ENCODE measurements at places on chromosomes 16 and 17.

GRCh38 chr17:9044772-9045463 is 23.6 kb downstream of the NTN1 start:
- DNase-seq = peak; percentile 71

DNA sequence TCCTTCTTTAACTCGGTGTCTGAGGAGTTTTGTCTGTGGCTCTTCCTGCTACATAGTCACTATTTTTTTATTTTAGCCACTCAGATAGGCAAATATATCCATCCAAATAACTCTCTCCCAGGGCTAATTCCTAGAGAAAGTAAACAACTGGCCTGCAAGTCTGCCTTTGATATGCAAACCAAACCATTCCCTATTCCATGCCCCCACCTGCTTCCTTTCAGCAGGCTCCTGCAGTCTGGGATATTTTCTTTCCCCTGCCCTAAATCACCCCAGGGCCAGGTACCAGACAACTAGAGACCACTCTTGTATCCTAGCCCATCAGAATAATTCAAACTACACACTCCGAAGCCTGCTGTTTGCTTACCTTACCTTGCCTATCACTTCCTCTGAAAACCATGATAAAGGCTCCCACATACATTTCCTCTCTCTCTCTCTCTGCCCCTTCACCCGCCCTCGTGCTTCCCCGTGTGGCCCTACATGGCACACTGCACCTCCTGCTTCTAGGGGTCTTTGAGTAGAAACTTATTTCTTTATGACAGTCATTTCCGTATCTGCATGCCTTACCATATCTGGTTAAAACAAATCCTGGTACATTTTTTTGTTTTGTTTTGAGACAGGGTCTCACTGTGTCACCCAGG is 8.3 kb downstream of the CD300H start:
- no peak for DNase-seq

DNA sequence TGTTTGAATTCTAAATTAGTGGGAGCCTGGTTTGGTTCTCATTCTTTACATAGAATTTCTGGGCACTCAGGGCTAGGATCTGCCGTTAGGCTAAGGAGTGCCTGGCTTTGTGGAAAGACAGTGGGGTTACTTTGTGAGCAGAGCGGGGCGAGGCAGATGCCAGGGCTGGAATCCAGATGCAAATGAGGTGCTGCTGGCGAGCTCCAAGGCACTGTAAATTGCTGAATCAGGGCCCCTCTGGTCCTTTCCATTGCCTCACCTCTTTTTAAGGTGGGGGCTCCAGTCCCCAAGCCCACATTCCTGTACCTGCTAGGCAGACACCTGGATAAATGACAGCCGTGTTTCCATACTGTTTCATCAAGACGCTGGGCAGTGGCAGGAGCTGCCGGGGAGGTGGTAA is 33.8 kb downstream of the PIPOX start:
- DNase-seq = no peak

GRCh38 chr17:50027881-50028735 is 27.8 kb upstream of the ITGA3 start:
- peak; percentile 38 for DNase-seq

GRCh38 chr16:89164436-89164835 is 7.1 kb upstream of the CDH15 start:
- DNase-seq = no peak

GRCh38 chr16:54066451-54067105 is 220.0 kb downstream of the IRX3 start:
- no peak for DNase-seq

- no peak for DNase-seq
Observed at GRCh38 chr16:63539276-63539675, 1503.0 kb upstream of the CDH8 start.

DNA sequence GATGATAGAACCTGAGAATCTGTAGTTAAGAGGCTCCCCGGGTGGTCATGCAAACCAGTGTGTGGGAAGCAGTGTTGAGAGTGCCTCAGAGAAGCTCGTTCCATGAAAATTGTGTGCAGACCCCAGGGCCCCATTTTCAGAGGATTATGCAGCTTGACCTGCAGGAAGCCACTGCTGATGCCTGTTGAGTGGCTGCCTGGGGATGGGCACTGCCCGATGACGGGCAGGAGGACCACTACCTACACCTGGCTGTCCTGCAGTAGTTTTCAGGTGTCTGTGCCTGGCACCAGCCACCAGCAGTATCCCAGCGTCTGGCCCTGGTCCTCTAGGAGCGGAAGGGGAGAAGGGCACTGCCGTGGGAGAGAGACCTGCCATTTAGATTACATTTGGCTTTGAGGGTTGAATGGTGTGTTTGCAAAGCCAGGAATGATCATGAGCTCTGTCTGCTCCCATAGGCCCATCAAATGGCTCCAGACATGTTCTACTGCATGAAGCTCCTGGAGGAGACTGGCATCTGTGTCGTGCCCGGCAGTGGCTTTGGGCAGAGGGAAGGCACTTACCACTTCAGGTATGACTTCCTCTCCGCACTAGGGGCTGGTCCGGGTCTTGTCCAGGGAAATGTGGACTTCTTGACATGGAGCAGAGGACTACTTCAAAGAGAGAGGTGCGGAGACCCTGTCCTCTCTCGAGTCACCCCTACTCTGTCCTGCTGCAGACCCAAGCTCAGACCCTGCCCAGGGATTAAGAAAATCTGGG is 42.5 kb downstream of the GPT2 start:
- DNase-seq = no peak

DNA sequence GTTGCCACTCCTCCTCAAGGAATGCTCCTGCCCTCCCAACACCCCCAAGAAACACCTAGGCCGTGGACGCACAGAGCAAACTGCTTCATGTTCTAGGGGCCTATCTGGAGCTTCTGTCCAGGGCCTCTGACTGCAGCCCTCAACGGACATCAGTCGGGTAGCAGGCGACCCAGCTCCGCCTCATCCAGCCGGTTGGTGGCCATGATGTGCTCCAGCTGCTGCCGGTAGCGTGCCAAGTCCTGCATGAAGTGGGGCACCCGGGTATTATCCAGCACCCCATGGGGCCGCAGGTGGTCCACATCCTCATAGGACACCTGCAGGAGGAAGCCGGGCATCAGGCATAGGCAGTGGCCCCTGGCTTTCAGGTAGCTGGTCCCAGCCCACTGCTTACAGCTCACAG is 6.3 kb downstream of the NOL3 start:
- no peak for DNase-seq

- DNase-seq = no peak
Observed at GRCh38 chr17:36600465-36600864, 918 bp upstream of the MRM1 start.

- no peak for DNase-seq
Observed at GRCh38 chr17:38538906-38539305, 66.8 kb downstream of the SRCIN1 start.

DNA sequence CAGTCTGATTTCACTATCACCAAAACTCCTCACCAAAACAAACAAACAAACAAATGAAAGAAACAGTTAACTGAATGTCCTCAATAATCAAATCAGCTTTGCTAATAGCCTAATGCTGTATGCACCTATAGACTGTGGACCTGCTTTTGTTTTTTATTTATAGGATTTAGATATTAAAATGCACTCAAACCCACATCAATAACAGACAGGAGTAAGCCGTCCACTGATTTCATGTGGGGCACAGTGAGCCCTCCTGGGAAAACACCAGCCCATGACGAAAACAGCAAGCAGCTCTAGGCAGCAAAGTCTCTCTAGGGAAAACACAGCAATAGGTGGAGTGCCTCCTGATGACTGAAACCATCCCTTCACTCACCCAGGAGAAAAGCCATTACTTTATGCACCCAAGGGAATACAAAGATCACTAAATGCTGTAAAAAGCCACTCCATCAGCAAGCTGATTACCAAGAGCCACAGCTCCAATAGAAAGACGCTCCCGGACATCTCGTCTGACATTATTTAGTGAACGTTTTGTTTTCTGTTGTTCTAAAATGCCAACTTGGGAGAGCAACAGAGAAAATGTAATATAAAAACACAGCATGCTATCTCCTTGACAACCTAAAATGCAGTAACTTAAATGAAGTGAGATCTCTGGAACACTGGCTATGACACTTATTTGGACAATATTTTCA is 47.8 kb downstream of the ANKFY1 start:
- no peak for DNase-seq

DNA sequence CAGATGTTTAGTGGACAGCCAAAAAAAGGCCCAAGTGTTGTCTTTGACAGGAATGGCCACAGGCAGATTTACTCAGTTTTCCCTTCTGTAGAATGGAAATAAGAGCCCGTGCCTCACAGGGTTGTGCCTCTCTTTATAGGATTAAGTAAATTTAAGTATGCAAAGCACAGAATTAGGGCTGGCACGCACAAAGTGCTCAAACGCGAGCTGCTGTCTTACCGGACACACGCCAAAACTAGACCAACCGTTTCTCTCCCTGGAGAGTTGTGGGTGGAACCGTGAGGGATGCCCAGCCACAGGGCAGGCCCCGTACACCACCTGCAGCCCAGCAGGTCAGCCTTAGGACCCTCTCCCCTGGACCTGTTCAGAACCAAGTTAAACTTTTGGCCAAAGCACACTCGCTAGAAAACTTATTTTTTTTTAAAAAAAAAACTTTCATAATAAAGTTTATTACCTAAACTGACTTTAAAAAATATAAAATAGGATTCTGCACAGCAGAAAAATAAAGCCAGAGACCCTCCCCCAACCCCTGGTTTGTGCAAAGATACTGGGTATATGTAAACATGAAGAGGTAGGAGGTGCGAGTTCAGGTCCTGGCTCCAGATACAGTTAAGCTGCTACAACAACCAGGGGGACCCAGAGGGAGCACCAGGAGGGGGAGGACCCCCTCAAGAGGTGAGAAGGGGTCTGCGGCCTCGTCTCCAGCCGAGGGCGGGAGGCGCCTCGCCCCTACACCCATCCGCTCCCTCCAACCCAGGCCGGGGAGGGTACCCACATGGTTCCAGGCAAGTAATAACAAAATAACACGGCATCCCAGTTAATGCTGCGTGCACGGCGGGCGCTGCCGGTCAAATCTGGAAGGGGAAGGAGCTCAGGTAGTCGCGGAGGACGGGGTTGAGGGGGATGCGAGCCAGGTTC is 1.8 kb downstream of the SOCS1 start:
- DNase-seq = no peak

DNA sequence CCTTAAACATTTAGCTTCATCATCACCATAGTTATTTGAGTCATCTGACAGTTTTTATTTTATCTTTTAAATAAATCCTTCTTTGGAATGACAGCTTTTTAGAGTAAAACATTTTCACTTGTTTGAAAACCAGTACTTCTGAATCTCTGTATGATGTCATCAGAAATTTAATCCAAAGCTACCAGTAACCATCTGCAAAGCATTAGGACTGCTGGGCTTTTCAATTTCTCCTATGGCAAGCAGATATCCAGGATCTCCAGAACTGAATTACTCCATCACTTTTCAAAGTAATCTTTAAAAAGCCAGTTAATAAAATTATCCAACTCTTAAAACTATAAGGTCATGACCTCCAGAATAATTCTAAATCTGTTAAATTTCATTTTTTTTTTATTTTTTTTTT is 51.5 kb downstream of the CHCT1 start:
- no peak for DNase-seq

DNA sequence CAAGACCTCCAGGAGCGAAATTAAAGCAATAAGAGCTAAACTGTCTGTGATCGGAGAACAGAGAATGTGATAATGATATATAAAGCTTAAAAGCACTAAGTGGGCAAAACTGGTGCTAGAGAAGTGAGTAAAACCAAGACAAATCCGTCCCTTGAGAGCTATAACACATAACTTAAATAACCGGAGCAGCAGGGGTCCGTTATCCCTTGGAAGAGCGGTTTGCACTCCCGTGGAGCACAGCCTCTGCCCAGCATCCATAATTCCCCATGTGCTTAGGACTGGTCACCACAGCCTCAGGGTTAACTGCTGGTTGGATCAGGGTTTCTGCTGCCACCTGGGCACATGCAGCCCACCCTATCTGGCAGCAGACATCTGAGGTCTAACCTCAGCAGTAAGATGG is 489.0 kb downstream of the NPIPA7 start:
- no peak for DNase-seq

DNA sequence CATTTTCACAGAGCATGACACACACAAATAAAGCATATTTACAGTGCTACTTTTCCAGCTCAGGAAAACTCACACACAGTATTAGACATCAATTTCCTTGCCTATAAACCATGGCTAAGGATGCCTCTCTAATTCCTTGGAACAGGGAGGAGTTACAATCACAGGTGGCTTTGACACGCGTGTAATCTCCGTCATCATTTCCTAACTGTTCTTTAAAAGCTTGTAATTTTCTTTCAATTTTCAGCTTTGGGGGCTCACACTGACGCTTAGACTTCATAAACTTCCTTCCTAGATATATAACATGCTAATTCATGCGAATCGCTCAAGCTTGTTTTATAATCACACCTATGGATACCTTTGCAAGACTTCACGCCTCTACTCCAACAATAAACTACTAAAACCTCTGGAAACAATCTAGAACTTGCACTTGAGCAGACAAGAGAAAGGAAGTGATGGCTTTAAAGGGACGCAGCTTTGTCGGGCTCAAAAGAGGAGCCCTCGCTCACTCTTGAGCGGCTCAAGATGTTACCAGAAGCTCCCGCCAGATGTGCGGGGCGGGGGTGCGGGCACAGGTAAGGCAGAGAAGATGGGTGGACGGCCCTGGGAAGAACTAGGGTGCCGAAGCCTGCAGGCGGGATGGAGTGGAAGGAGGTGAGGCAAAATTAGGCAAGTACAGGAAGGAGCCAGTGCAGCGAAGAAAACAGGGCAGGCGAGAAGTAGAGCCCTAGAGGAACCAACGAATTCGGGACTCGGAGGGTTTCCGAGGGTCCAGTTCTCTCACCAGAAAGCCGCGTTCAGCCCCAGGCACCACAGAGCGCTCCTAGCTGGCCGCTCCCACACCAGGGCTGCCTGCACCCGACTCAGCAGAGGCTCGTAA is 631 bp downstream of the RETREG3 start:
- no peak for DNase-seq

All from right hindlimb (tissue), 1 donor.